ENCODE measurements at places on chromosomes 7 and 10. TPM values are rescaled to one million over a fixed set of nuclear protein-coding genes. Genes with fewer than 3 reads are reported as not detected.

The MYO1G gene
- total RNA-seq = 8.3 TPM

DNA sequence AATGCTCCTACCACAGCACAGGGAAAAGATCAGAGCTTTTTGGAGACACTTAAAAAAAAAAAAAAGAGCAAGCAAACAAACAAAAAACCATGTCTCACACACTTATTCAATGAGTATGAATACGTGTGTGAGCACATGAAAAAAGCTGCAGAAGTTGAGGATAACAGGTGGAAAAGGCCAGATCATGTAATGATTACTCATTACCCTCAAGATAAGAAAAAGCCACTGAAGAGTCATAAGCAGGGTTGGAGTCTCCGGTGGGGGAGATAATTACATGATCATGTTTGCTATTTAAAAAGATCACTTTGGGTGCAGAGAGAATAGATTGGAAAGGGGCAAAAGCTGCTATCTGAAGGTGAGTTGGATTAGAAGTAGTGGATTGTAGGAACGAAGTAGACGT lies 77.0 kb downstream of the POU6F2 start:
- DNase-seq = no peak

DNA sequence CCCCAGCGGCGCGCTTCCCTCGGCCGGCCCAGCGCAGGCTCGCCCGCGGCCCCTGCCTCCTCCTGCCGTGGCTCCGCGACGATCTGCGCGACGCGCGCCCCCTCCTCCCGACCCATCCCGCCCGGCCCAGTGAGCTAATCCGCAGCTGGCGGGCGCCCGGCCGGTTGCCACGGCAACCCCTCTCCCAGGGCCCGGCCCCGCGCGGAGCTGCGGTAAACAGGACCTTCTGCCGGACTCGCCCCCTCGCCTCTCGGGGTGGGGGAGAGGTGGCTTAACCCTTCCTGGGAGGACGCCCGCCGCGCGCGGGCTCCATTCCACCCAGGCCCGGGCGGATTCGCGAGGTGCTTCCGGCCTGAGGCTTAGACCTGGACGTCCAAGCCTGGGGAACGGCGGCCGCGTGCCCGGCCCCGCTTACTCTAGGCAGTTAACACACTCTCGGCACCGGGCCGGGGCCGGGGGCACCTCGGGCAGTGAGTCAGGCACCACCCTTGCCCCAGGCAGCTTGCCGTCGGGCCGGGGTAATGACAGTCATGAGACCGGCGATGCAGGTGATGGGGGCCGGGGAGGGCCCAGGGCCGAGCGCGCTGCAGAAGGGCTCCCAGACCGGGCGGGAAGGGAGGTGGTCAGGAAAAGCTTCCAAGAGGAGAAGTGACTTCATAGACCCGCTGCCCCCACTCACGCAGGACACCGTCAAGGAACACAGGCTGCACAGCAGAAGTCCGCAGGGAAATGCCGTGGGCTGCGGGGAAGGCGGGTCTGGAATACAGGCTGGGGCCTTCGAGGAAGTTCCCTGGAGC lies at the start of gene DENND2A:
TSS of gene DENND2A (minus strand) at position 87 of the 797 bp plus-strand sequence. CDS start 38,416 bp downstream, outside the sequence.
- DNase-seq = peak; percentile 57

GRCh38 chr10:33134011-33134751 lies 176.2 kb upstream of the ITGB1 start:
- DNase-seq = peak; percentile 72

DNA sequence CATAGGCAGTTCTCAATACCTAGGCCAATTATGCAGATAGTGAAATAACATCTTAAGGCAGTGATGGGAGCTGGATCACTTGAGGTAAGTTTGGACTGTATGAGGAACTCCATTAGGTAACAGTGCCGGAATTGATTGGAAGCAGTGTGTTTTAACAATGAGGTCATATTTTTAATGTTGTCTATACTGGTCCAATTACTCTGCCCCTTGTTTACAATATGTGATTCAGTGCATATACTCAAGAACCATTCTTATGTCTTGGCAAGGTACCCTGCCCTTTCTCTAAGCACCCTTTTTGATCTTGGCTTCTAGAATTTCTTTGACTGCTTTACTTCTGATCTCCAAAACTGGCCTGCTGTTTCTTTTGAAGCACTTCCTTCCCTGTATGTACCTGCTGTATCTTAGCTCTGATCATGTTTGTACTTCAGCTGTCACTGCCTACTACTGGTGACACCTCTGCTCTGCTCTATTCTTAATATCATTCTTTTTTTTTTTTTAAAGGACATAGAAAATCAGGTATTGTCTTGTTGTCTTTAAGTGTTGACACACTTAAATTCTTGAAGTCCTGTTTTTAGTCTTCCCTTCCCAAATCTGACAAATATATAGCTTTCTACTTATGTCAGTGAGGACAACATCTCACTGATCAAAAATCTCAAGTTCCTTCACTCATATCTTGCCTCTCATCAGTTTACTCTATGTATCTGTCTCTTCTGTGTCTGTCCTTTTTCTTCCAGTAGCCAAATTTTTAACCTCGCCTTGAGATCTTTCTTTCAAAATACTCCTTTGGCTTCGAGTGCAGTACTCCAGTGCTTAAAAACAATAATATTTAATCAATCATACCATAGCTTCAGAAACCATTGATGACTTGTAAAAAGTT lies 46.4 kb upstream of the RPA3 start:
- DNase-seq = no peak

- DNase-seq = no peak
Observed at GRCh38 chr10:35219891-35220890, 93.5 kb downstream of the CREM start.

GRCh38 chr10:86082556-86082955 lies 284.0 kb downstream of the GRID1 start:
- DNase-seq = no peak

DNA sequence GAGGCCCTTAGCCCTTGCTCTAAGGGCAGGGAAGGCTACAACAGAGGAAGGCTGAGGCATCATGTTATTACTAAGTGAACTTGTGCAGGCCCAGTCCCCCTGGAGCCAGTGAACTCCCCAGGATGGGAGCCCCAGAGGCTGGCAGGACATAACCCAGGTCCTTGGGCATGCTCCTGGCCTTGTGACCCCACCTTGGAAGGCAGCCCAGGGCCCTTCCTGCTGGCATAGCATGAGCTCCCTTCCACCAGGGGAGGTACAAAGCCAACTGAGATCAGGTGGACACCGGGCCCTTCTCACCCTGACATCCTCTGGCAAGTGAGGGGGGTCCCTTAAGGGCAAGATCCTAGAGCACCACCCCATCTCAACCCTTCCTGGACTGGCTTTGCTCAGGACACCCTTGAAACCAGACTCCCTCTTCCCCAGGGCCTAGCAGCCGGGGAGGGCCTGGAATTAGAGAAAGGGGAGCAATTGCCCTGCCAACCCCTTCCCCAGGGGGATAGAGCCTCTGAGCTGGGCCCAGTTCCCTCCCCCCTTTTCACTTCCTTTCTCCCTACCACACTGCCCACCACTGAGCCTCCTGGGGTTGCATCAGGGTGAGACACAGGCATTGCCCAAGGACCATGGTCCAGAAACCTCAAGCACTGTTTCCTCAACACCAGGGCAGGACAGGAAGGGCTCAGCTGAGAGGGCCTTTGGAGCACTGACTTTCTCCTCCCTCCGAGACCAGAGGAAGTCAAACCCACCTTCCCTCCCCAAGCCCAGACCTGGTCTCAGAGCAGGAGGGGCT lies 1.8 kb upstream of the VSIR start:
- DNase-seq = peak; percentile 26

- DNase-seq = no peak
Observed at GRCh38 chr10:9043466-9043865, 989.0 kb downstream of the GATA3 start.

- no peak for DNase-seq
Observed at GRCh38 chr7:64619705-64620104, 46.2 kb upstream of the ZNF107 start.

- no peak for DNase-seq
Observed at GRCh38 chr7:3923307-3923918, 622.4 kb downstream of the SDK1 start.

DNA sequence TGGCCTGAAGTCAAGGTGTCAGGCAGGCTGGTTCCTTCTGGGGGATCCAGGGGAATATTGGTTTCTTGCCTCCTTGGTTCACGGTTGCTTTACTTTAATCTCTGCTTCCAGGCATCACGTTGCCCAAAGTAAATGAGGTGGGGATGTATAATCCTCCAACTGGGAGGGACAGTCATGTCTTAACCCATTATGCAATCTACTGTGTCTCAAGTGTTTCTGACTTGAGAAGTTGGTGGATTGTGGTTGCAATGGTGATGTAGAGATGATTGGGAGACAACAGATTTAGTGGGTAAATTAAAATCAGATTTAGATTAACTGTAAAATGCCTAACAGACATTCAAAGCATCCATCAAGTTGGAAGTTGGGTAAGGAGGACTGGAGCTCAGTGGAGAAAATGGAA lies 32.7 kb downstream of the TBXAS1 start:
- DNase-seq = no peak
